ENCODE measurements at places on chromosomes 3 and 15.

DNA sequence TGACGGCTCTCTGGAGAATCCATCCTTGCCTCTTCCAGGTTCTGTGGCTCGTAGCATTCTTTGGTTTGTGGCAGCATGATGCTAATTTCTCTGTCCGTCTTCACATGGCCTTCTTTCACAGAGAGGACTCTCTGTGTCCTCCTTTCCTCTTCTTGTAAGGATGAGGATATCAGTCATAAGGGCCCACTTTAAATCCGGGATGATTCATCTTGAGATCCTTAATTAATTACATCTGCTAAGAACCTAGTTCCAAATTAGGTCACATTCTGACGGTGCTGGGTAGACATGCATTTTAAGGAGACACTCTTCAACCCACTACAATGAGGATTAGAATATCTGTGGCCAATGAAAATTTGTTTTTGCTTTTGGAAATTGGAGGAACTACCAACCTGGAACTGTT, 15.7 kb upstream of the GXYLT2 start:
- DNase-seq = no peak

DNA sequence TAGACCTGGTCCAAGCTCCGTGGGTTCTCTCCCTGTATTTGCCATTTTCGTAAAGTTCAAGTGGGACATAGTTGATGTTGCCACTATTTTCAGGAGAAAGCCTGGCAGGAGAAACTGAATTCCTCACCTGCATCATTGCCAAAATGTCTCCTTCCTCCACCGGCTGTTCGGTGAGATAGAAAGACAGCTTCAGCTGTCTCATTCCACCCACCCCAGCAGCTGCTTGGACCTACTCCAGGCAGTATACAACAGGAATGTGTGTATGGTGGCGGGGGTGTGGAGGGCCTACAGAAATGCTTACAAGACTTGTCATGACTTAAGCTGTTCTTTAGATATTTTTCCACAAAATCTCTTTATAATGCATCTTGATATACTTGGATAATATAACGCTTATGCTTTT, 132.7 kb upstream of the RAP2B start:
- no peak for DNase-seq

DNA sequence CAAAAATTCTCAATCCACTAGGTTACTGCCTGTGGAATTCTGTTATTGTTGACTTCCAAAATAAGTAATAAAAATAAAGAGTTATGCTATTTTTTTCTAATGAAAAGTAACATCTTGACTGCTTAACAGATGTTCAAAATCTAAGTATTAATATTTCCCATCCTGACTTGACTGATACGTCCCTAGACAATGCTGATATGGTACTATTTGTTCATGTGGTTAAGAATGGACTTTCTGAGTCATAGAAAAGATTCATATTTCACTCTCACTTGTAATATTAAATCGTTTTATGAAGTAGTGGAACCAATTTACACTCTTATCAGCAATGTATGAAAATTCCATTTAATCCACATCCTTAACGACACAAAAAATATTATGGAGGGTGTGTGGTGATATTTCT, 104.8 kb upstream of the PLSCR5 start:
- DNase-seq = no peak

DNA sequence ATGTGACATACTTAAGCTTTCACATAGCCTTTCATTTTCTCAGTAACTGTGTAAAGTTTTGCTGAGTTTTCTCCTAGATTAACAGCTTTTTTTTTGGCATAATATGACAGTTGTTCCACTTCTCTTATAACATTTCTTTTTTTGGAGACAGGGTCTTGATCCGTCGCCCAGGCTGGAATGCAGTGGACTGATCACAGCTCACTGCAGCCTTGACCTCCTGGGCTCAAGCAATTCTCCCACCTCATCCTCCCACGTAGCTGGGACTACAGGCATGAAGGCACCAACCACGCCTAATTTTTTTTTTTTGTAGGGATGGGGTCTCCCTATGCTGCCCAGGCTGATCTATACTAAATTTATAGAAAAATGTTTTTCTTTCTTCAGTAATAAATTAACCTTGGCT, 30.1 kb downstream of the DLG1 start:
- DNase-seq = no peak

Data from WERI-Rb-1 (cell line).